Cortex of kidney (tissue), 1 donor: ENCODE measurements at places on chromosomes 3 and 15.

GRCh38 chr15:45083223-45083622 lies 30.7 kb downstream of the DUOX2 start:
- DNase-seq, result no peak

DNA sequence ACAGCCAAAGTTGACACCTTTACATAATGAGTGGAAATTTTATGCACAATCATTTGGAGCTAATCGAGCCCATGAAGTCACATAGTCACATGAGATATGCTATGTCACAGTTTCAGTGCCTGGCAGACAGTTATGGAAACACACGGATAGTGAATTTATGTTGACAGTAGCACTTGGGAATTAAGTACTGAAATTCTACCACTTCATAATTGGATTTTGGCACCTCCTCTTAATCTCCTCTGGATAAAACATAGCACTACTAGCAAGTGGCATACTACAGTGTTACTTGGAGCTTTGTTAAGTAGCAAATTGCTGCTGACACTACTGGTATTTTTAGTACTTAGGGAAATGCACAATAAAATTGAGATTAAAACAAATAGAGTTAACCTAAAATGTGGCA lies 1679.4 kb downstream of the OTOL1 start:
- no peak for DNase-seq

DNA sequence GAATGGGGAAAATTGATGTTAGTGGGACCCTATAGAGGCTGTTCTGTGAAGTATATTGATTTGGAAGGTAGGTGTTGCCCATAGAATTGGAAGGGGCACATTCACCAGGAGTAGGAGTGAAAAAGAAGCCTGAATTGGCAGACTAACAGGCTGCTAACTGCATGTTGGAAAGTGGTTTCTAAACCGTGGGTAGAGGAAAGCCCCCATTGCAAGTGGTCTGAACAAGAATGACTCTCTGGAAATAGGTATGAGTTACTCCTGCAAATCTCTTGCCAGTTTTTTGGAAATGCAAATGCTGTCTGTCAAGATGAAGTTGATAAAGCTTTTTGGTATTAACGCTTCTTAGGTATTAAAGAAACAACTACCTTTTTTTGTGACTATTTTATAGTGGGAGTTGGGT lies 3.5 kb downstream of the UBE2E1 start:
- no peak for DNase-seq

- no peak for DNase-seq
These were observed 174.6 kb upstream of the NR2E3 start for GRCh38 chr15:71635735-71636134.

GRCh38 chr15:70512772-70513362 lies 250.5 kb downstream of the UACA start:
- no peak for DNase-seq

- no peak for DNase-seq
These were observed 159.4 kb upstream of the CHRM5 start for GRCh38 chr15:33808720-33809457.

- DNase-seq, result no peak
These were observed 1.7 kb downstream of the LRRN1 start for GRCh38 chr3:3800685-3801493.

- DNase-seq, result no peak
These were observed 2.1 kb upstream of the AMOTL2 start for GRCh38 chr3:134376385-134376765.

DNA sequence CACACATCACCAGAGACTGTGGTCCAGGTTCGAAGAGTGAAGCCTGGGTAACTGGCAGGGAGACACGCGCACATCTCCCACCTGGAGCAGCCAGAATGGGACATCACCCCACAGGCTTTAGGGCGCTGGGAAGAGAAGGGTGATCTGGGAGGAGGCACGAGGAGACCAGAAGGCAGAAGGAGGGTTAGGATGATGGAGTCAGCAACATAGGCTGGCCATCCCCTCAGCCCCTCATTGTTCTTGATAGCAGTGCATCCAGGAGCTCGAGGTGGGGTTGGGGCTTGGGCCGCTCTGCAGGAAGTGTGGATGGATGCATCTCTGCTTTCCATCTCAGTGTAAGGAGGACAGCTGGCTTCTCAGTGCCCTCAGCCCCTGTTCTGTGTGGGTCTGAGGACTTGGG lies 15.2 kb downstream of the PLA2G4F start:
- DNase-seq, result no peak

DNA sequence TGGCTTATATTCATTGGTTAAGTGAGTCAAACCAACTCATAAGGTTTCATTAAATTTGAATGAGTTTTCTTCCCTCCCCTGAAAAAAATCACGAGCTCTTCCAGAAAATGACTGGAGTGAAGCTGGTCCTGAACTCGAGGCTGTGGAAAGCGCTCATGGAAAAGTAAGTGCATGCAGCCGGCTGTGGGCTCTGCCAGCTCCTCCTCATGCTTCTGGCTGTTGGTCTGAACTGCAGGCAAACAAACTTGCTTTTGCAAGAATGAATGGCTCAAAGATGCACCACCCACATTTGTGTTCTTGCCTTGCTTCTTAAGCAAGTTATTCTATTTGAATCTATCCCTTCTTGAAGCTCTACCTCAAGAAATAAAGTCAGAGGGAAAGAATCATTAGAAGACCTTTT lies 6.2 kb downstream of the ETV5 start:
- no peak for DNase-seq

DNA sequence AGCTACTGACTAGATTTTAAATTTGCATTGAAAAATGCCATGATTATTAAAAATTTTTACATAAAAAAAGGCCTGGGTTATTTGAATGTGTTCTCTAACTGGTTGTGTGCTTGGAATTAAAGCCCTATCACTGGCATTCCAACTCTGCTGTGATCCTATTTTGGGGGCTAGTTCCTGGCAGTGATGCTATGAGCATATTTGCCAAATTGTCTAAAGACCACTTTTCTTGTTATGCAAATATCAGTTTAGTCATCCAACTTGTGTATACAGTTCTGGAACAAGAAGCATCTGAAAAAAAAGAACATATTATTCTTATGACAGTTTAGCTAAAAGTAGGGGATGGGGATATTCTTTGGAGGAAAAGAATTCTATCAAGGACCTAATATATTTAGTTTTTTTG lies 243.4 kb upstream of the ZNF717 start:
- DNase-seq, result no peak

GRCh38 chr3:55471522-55472280 lies 15.4 kb downstream of the WNT5A start:
- no peak for DNase-seq

DNA sequence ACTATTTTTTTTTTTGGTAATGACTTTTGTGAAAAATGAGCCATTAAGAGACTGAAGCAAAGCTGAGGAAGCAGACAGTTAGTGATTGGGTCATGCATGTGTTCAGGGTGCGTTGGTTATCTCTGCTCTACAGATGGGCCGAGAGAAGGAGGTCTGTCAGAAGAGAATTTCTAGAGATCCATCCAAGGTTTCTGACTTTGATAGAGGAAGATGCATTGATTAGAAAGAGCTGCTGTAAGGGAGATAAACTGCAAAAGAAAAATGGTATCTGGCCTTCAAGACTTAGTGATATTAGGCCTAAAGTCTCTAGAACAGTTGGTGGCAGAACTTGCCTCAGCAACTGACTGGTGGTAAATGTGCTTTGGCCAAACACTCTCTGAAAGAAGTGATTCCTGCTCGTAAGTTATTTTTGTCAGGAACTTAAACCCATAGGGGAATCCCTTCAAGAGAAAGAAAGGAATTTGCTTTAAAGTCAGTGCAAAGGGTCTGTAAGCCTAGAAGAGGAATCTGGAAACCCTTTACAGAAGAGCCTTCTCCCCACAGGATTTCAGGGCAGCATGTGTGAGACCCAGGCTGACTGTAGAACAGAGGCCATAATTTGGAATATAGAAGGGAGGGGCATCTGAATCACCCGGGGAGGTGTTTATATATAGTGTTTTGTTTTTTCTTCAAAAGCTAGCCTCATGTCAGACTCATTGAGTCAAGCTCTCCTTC lies 67.8 kb downstream of the OPA1 start:
- DNase-seq, result no peak

GRCh38 chr3:127320529-127321121 lies 32.8 kb upstream of the PRR20G start:
- DNase-seq, result no peak

DNA sequence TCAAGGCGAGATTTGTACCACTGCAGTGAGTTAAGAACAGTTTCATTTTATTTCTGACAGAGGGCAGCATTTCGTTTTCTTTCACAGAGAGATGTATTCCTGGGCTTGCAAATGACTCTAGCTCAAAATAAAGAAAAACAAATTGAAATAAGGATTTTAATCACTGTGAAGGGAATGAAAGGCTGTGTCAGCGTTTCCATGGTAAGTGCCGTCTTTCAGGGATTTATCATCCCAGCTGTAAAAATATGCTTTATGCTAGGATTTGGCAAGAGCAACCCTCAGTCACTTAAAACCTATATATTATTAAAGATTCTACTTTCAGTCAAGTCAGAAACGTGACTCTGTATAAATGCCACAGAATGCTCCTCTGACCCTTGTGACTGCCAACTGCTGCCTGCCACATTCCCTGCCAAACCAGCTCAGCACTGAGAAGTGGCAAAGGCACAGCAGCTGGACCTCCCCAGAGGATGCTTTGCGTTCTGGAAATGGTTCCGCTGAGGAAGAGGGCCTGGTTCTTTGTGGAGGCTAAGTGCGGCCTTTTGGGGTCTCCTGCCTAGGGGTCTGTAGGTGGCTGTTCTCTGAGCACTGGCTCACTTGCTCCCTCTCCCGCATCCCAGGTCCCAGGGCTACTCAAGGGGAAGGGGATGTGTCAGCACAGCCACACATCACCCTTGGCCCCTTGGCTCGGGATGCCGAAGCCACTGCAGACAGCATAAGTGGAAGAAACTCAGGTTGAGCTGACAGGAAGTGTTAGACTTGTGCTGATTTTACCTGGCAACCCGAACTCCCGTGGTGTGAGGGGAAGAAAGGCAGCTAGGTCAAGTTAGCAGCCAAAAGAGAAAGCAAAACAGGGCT lies 56.6 kb upstream of the POMGNT2 start:
- DNase-seq, result no peak

- no peak for DNase-seq
These were observed 148.7 kb downstream of the RORA start for GRCh38 chr15:61080221-61081026.

- no peak for DNase-seq
These were observed 193.1 kb downstream of the EPHA3 start for GRCh38 chr3:89300526-89300925.
